ENCODE measurements at places on chromosomes 4 and X. TPM values are rescaled to one million over a fixed set of nuclear protein-coding genes. Genes with fewer than 3 reads are reported as not detected.

The NEUROG2 gene
- not detected for total RNA-seq

The ARMCX4 gene
- total RNA-seq: 6.8 TPM

The OTUD6A gene
- not detected for total RNA-seq

The AGTR2 gene
- not detected for total RNA-seq

The XAGE1B gene
- total RNA-seq: not detected

The FGG gene
- total RNA-seq: under 0.01 TPM

The PRDM8 gene
- total RNA-seq: 8.8 TPM

The RADX gene
- 2.5 TPM for total RNA-seq

The DDX53 gene
- total RNA-seq: not detected

The GPR50 gene
- not detected for total RNA-seq

The SLIT2 gene
- 18.6 TPM for total RNA-seq

The METAP1 gene
- 27.1 TPM for total RNA-seq

The TMEM47 gene
- total RNA-seq: 101 TPM

The RAB40A gene
- total RNA-seq: 0.19 TPM

The AFF2 gene
- total RNA-seq: 0.56 TPM

The FOXO4 gene
- total RNA-seq: 6.8 TPM

The MAGEB1 gene
- total RNA-seq: not detected

The CD38 gene
- total RNA-seq: under 0.01 TPM

The ETDA gene
- not detected for total RNA-seq

The GPR82 gene
- not detected for total RNA-seq

The KCTD8 gene
- total RNA-seq: 0.77 TPM

The CYTL1 gene
- not detected for total RNA-seq

The PABPC1L2A gene
- total RNA-seq: not detected

The USP17L15 gene
- total RNA-seq: not detected

The ADH1A gene
- total RNA-seq: not detected

Measured in regular cardiac myocyte (primary cell).